A673 (cell line): ENCODE measurements at places on chromosomes 4 and X. TPM values are rescaled to one million over a fixed set of nuclear protein-coding genes. Genes with fewer than 3 reads are reported as not detected.

The CAMK2D gene
- 34.7 and 35.8 TPM in 2 replicates for total RNA-seq

The TMEM144 gene
- 2.2 and 4.0 TPM in 2 replicates for total RNA-seq

The IBSP gene
- not detected in 2 replicates for total RNA-seq

GRCh38 chr4:73309211-73309610 lies 50.6 kb upstream of the ANKRD17 start:
- no peak for DNase-seq
- no peak overlapping the region for H3K4me3 ChIP-seq
- H3K4me1 ChIP-seq, result no peaks in the 10 kb centered on the region
- no peaks in the 10 kb centered on the region for H3K27me3 ChIP-seq

DNA sequence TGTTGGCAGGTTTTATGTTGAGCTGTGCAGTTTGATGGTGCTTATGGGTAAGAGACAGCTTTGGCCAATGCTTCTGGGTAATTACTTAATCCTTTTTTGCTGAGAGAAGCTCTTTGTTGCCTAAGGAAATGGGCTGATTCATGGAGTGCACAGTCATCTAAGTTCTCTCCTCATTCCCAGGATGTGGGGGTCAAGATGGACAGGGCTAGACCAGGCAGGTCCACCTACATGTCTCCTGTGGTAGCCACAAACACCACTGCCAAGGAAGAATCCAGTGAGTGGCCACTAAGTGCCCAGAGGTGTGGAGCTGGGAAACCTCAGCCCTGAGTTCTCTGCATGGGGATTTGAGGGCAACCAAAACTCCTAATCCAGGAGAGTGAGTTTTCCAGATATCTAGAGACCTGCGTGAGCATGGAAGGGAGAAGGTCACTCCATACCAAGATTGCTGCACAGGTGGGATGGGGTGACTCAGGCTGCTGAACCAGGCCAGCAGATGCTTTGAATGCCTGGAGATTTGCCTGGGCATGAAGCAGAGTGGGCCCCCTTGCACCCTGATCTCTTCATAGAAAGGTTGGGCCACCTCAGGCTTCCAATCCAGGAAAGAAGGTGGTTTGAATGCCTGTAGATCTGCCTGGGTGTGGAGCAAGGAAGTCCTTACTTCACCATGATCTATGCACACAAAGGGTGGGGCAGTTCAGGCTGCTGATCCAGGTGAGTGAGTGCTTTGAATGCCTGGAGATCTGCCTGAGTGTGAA lies 234.8 kb upstream of the GNPDA2 start:
- no peak for DNase-seq
- H3K36me3 ChIP-seq, result no peaks in the 10 kb centered on the region
- H3K27ac ChIP-seq, result no peak overlapping the region
- no peak overlapping the region for H3K4me3 ChIP-seq

DNA sequence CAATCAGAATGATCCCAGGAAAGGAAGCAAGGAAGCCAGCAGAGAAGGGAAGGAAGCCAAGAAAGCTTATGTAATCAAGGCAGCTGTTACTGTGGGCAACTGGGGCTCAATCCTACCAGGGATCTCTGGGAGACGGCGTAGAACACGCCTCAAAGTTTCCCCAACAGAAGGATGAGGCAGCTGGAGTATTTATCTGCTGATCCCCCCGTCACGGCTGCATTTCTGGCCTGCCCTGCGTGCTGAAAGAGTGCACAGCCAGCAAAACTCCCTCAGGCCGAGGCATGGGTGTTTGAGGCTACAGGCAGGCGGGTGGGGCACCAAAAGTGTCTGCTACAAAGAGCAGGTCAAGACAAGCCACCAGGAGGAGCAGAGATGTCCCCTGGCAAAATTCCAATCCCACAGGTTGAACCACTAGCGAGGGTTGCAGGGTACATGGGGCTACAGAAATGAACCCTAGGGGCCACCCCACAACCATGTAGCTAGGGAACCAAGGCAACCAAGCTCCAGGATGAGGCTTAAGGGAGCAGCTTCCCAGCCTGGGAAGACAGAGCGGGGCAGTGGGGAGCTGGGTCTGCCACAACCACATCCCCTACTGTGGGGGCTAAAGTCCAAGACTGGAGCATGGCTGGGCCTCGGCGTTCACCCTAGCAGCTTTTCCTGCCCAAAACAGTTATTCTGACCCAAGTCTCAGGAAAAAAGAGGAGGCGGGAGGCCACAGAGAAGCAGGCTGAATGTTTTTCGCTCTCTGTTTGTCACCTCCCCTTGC lies 113.4 kb downstream of the BCOR start:
- H3K27ac ChIP-seq, result no peak overlapping the region
- no peak for DNase-seq
- no peaks in the 10 kb centered on the region for H3K27me3 ChIP-seq
- no peaks in the 10 kb centered on the region for H3K4me1 ChIP-seq
- H3K4me3 ChIP-seq, result no peak overlapping the region

DNA sequence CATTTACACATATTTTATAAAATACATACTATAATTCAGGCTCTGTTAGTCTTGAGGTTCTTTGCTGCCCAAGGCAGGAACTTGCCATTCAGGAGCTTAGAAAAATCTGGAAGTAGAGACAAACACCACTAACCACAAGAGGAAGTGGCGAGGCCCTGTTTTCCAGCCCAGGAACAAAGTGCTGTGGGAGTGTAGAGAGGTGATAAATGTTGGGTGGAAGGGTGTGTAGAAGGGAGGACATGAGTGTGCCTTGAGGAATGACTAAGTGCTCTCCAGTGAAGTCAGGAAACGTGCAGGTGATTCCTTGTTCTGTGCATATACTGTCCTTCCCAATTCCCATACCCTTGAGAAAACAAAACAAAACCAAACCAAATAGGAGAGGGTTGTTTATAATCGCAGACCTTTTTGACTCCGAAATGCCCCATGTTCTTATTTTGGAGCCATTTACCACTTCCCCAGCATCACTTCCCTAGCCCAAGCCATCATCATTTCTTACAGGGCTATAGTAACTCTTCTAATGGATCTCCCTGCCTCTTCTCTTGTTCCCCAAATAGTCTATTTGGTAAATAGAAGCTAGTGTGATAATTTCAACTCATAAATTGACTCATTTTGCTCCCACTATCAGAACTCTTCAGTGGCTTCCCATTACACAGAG lies 83.2 kb downstream of the GPAT3 start:
- H3K27me3 ChIP-seq, result no peaks in the 10 kb centered on the region
- no peak overlapping the region for H3K4me3 ChIP-seq
- DNase-seq, result no peak
- H3K27ac ChIP-seq, result no peak overlapping the region
- H3K4me1 ChIP-seq, result no peaks in the 10 kb centered on the region

GRCh38 chrX:75603833-75604232 lies 81.0 kb upstream of the ZDHHC15 start:
- H3K36me3 ChIP-seq, result no peaks in the 10 kb centered on the region
- H3K27me3 ChIP-seq, result no peaks in the 10 kb centered on the region
- no peak overlapping the region for H3K4me3 ChIP-seq
- H3K4me1 ChIP-seq, result no peaks in the 10 kb centered on the region

GRCh38 chr4:158121161-158121579 lies 51.7 kb downstream of the GASK1B start:
- DNase-seq, result no peak
- H3K4me3 ChIP-seq, result no peak overlapping the region
- no peak overlapping the region for H3K27ac ChIP-seq
- no peaks in the 10 kb centered on the region for H3K36me3 ChIP-seq

DNA sequence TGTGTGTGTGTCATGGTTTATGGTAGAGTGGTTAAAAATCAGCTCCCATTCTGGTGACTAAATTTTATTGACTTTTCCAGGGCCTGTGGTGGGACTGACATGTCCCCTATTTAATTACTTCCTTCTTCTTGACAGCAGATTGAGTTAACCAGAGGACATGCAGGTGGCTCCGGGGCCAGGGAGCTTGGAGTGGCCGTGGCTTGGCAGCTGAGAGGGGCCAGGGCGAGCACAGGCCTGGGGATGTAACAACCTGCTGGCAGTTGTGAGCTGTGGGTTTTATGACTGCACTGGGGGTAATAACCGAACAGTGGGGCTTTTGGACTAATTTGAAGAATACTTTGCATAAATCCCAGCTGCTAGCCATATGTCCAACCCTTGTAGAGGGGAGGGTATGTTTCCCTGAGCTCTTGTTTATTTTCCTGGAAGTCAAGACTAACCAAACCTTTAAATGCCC lies 186.0 kb downstream of the MID1IP1 start:
- H3K4me1 ChIP-seq, result no peaks in the 10 kb centered on the region
- H3K27ac ChIP-seq, result no peak overlapping the region
- no peak for DNase-seq
- no peaks in the 10 kb centered on the region for H3K36me3 ChIP-seq
- no peaks in the 10 kb centered on the region for H3K27me3 ChIP-seq
